ENCODE measurements at places on chromosomes 4 and X.
A peak's percentile ranks its signal among the peaks of the same experiment; 100 is the strongest.

- no peak for DNase-seq
Measured at GRCh38 chrX:76148753-76149152, 24.1 kb upstream of the PBDC1 start.

- no peak for DNase-seq
Measured at GRCh38 chrX:109774136-109774535, 41.1 kb upstream of the ACSL4 start.

DNA sequence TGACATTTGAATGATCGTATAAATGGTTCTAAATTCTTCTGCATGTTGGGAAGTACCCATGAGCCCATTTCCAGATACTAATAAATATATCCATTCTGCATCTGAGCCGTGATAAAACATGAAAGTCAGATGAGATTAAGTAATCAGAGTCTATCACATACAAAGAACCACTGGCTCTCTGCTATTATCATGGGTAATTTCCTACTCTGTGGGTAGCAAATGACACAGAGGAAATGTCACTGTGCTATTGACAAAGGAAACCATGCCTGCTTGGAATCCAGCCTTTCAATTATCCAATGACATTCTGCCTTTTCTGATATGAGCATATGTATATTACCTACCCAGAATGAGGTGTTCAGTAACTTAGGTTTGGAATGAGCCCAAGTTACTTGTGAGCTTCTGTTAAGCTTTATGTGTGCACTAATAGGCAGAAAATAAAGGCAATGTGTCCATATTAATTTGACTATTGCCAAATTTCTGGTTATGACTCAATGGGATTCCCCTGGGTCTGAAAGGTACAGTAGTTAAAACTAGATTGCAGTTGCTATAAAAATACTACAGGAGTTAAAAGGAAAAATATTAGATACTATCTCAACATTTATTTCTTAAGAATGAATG is 238.7 kb upstream of the KCNIP4 start:
- no peak for DNase-seq

DNA sequence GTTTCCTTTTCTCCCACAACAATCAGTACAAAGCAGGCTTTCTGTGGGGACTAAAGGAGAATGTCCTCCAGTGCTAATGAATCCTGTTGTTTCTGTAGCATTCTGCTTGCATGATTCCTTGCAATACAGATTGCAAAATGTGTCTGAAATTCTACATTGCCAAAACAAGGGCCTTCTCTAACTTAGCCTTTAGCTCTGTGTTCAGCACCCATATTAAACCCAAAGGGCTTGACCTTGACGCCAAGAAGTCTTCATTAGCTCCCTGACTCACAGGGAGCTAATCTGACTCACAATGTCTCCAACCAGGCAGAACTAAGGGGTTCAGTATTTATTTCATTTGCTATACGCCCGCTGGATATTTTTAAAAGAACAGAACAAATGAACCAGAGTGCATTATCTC is 241.4 kb upstream of the CLNK start:
- DNase-seq, result no peak

DNA sequence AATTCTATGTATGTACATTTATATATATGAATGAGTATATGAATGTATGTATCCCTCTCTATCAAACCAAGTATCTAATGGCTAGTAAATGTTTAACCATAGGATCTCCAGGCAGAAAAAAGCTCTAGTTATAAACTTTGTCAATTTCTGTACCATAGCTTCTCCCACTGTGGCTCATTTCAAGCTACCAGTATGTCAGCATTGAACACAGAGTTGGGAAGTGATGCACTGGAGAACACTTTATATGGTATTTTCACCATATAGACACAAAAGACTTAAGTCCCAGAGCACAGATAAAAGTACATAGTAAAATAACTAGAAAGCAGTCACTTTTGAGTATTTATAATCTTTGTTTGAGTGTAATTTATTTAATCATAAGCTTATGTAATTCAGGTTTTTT is 53.9 kb upstream of the ATP8A1 start:
- DNase-seq, result no peak

- DNase-seq, result no peak
Measured at GRCh38 chrX:15646543-15646942, 18.1 kb downstream of the CLTRN start.

GRCh38 chrX:106734827-106735226 is 8.3 kb downstream of the RNF128 start:
- DNase-seq, result no peak

GRCh38 chrX:19889582-19890342 is 2.4 kb upstream of the SH3KBP1 start:
- DNase-seq, result peak; percentile 64

Data from GM12864 (cell line).